Stimulated activated CD4-positive, alpha-beta T cell treated with anti-CD3 and anti-CD28 coated beads, Interleukin-4, amount 100 ng/mL, for 4 hours (primary cell): ENCODE measurements at places on chromosomes 5 and 9.

DNA sequence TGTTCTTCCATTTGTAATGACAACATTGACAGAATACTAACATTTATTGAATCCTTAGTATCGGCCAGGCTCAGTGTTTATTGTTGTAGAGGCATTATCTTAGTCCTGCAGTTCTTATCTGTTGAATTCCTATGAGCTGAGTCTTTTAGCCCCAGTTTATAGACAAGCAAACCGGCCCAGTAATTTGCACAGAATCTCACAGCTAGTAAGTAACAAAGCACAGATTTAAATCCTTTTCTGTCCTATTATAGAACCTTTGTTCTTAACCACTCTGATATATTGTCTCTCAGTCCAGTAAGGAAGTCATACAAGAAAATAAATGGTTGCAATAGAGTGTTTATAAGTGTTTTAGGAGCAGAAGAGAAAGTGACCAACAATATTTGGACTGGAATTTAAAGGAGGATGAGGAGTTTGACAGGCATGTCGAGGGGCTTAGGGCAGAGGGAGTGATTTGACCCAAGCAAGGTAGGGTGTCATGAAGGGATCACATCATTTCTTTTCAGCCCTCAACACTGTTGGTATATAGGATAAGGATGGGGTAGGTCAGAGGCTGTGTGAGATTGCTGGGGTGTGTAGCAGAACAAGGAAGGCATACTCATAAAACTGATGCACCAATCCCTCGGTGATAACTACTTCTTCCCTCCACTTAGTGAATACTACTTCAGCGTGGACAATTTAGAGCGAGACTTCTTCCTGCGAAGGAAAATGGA, 39.5 kb downstream of the LARP1 start:
- no peak for DNase-seq

DNA sequence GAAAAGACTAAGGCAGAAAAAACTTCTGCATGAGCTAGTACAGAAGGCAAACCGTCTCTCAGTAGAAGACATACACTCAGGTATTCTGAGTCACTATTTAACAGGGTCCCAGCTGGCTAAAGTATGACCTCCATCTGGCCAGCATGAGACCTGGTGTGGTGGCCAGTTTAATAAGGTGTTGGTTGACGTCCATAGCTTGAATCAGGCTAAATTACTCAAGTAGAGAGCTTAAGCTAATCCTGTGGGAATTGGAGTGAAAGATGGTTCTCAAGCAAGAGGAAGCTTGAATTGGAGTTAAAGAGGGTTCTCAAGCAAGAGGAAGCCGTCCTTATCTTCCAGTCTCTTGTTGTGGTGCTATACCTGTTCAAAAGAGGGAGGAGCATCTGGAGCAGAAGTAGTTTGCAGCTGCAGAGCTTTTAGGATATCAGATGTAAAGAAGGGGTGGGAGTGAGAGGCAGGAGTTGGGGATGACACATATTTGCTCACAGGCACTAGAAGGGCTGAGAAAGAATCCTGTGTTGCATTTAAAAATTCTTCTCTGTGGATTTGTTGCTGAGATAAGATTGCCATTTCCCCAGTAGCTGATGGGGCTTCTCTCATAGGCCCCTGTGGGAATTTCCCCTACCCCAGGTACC, 136.1 kb upstream of the RUSC2 start:
- DNase-seq = no peak

DNA sequence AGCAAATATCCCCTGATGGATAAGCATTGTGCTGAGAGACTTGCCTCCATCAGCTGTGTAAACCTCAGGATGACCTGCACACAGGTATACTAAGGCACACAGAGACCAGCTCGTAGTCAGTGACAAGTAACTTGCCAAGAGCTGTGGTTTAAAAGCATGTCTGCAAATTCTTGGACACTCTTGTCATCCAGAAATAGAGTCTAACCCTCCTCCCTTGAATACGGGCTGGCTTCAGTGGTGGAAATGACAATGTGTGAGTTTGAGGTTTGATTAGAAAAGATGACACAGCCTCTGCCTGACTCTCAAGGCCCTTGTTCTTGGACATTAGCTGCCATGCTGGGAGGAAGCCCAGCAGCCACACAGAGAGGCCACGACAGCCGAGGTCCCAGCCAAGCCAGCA, 114.4 kb downstream of the GADD45G start:
- no peak for DNase-seq

GRCh38 chr9:136268318-136268717, 22.7 kb upstream of the QSOX2 start:
- DNase-seq = no peak

GRCh38 chr9:29966247-29966646, 2393.0 kb upstream of the C9orf72 start:
- DNase-seq = no peak

- no peak for DNase-seq
Measured at GRCh38 chr5:31806561-31806960, 167.6 kb downstream of the PDZD2 start.

DNA sequence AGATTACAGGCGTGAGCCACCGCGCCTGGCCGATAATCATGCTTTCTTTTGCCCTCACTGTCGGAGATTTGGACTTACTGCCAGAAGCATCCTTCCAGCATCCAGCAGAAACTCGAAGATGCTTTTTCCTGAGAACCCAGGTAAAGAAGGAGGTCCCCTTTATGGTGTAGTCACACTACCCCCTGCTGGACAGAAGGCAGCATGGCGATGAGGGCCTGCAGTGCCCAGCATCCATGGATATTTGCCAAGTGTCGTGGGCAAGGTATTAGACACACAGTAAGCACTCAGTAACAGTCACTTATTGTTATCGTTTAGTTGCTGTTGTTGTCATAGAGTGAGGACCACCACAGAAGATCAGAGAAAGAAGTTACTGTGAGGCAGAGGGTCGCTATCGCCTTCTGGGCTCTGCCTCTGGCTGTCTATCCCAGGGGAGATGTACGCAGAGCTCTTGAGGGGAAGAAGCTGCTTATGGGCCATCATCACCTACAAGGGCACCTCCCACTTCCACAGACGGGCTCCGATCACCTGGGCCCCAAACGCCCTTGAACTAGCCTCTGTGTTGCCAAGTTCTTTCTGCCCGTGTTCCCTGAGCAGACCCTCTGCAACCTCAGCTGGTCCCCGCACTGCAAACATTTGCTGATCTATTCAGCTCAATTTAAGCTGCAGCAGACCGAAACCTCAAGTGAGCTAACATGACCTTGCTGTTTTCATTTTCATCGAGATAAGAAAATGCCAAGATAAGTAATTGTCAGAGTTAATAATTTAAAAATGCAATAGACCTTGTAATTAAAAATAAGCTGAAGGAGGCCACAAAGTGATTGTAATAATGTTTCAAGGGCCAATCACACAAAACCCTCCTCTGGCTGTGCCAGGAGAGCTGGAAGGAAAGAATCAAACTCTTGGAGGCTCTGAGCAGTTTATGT, 23.9 kb downstream of the C5orf15 start:
- peak; percentile 13 for DNase-seq

GRCh38 chr9:13734601-13735000, 455.1 kb upstream of the MPDZ start:
- DNase-seq = no peak

DNA sequence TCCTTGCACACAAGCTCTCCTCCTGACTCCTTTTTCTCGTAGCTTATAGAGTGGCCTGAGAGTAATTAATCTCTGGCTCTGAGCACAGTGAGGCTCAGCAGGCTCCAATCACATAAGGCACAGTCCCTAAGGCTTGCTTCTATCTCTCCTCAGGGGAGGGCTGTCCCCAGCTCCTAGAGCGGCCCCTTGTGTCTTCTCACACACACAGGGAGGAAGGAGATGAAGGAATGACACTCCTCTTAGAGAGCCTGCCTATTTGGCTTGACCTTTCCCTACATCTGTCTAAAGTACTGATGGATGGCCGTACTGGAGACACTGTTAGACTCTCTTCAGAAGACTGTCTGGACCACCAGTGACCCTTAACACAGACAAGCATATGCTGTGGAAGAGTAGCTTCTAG, 12.9 kb downstream of the TAS2R1 start:
- DNase-seq = no peak

- no peak for DNase-seq
Measured at GRCh38 chr5:147621016-147621415, 111.1 kb upstream of the DPYSL3 start.

GRCh38 chr5:155768332-155768731, 558.6 kb upstream of the SGCD start:
- DNase-seq = no peak

- no peak for DNase-seq
Measured at GRCh38 chr5:53429706-53430105, 50.7 kb upstream of the FST start.

GRCh38 chr5:156356238-156356637, 29.3 kb downstream of the SGCD start:
- no peak for DNase-seq

DNA sequence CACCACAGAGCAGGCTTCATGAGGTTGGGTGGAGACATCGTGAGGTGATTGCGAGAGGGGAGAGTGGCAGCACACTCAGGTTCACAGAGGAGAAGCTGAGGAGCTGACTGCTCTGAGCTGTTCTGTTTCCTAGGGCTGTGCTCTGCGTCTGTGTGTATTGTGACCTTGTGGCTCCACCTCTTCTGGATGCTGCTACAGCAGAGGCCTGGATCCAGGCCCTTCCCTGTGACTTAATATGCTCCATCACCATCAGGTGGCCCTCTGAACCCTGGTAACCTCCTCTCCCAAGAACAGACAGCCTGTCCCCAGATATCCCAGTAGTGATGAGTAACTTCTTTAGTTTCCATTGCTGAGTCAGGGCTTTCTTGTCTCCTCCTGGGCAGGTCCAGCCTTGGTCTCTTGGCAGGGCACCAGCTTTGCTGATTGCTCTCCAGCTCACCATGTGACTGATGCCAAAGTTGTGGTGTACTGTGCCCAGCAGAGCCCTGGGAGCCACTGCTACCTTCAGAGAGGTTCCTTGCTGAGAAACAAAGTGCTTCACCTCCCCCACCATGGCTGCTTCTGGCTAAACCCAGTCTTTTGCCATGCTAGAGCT, 212.8 kb upstream of the CHD1 start:
- no peak for DNase-seq

DNA sequence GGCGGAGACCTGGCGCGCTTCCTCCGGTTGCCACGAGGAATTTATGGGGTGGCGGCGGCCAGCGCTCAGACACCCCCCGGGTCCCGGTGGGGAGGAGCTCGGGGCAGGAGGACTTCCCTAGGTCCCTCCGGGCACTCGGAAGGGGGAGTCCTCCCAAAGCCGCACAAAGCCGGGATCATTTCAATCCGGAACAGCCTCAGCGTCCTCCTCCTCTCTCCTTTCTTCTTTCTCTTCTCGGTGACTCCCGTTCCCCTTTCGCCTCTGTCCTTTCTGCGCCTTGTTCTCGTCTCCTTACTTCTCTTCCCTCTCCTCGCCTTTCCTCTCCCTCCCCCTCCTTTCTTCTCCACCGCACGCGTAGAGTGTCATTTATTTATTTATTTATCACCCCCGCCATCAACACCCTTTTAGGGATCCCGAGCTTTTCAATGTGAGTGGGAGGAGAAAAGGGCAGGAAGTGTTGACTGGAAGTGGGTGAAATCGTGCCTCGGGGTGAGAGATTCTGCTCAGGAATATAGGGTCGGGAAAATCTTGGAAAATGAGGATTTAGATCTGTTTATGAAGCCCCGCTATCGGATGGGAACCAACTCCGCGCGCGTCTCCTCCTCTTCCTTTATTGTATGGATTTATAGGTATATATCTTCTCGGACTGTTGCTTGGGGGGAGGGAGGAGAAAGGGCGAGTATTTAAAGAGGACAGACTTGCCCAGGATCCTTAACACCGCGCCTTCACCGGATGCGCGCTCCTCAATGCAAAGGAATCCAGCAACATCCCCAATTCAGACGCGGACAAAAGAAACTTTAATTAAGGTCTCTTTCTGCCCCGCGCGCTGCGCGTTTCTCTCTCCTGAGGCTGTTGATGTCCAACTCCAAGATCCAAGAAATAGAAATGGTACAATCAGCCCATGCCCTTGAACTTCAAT, 2.0 kb upstream of the ZNF462 start:
- DNase-seq = no peak

GRCh38 chr5:133409210-133409674, 203.1 kb downstream of the FSTL4 start:
- no peak for DNase-seq

GRCh38 chr5:95822542-95823181, at the start of gene GLRX:
Gene GLRX (minus strand): TSS chr5:95822726. CDS start chr5:95822662, 64 bp downstream.
- DNase-seq = peak; percentile 35

DNA sequence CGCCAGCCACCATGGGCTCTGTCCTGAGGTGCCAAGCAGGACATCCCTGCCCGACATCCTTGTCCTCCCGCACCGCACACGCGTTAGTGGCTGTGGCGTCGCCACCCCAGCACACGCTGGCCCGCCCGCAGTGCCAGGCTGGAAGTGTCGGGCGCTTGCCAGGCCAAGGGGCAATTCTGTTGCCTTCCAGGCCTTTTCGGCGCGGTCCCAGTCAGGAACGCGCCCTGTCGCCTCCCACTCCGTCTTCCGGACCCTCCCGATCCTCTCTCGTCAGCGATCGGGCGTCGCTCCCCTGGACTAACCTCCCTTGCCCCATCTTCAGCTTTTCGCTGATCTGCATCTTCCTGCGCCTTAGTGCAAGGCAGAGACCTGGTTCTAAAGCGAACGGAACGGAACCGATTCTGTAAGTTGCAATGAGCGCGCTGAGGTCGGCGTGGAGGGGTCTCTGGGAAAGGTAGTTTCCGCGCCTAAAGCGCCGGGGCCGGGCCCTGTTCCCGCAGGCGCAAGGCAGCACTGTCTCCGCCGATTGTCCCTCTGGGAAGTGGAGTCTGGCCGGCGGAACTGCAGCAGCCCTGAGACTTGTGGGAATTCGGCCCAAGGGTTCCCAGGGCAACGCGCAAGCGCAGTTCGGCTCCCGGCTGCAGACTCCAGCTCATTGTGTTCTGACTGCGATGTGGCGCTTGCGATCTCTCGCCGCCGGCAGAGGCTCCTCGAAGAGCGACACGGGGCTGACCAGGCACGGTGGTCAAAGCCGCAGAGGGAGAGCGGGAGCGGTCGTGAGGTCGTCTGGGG, at the start of gene ZNF454:
Gene ZNF454, plus strand, starts transcription at position 630 of the 792 bp plus-strand sequence. CDS start 1,594 bp downstream, outside the sequence.
- no peak for DNase-seq

DNA sequence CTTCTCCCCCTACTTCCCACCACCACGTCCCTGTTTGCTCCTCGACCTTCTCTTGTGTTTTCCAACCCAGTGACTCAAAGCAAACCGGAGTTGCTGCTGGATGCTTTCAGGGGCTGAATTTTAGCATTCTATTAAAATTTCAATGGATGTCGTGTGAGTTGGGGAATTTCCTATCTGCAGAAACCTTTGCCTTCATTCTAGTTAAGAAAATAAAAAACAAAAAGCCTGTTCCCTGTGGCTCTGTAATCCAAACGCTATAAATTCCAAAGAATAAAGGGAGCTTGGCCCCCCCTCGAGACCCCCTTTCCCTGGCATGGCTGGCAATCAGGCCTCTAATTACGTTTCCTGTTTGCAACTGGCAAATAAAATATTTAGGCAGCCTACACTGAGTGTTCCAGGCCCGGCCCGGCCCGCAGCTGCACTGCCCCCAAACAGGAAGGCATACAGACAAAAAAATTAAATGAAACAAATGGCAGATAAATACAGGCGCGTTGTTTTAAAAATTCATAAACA, 139.4 kb upstream of the PPP1R26 start:
- DNase-seq = no peak

GRCh38 chr5:67050125-67050524, 146.5 kb downstream of the CD180 start:
- no peak for DNase-seq
